ENCODE measurements at places on chromosomes 1 and 21.

DNA sequence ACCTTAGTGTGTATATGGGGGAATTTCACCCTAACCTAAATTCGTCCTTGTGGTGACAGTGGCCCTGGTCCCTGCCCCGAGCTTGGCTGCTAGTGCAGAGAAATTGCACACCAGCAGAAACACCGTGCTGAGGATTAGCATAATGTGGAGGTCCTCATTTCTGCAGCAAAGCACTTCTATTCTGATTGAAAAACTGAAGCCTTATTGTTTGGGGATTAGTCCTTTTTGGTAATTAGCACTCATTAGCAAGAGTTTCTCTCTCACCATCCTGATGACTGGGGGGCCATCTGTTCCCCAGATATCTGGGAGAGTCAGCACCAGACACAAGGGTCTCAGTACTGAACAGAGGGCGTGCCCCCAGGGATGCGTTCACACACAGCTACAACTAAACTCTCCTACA is 55.2 kb downstream of the AJAP1 start:
- no peak for DNase-seq

DNA sequence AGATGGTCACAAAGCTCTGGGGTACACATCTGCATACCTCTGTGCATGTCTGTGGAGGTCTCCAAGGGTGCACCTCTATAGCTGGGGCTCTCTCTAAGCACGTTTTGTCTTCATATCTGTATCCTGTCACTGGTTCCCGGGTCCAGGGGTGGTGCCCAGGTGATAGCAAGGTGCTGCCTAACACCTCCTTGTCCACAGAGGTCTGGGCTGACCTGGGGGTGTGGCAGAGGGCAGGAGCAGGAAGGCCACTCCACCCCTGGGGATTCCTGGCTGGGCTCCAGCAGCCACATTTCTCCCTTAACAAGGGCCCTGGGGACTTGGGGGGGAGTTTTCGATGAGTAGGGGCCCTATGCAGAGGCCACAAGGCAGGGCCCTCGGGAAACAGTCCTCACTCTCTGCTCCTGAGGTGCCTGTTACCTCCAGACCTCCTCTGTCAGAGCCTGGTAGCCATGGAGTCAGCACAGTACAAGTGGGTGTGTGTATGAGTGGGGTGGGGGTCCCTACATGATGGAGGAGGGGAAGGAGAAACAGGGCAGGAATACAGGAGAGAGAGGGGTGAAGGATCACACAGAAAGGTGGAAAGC is 7.0 kb upstream of the CDCP2 start:
- no peak for DNase-seq

GRCh38 chr1:222606757-222607156 is 11.1 kb upstream of the MIA3 start:
- no peak for DNase-seq

DNA sequence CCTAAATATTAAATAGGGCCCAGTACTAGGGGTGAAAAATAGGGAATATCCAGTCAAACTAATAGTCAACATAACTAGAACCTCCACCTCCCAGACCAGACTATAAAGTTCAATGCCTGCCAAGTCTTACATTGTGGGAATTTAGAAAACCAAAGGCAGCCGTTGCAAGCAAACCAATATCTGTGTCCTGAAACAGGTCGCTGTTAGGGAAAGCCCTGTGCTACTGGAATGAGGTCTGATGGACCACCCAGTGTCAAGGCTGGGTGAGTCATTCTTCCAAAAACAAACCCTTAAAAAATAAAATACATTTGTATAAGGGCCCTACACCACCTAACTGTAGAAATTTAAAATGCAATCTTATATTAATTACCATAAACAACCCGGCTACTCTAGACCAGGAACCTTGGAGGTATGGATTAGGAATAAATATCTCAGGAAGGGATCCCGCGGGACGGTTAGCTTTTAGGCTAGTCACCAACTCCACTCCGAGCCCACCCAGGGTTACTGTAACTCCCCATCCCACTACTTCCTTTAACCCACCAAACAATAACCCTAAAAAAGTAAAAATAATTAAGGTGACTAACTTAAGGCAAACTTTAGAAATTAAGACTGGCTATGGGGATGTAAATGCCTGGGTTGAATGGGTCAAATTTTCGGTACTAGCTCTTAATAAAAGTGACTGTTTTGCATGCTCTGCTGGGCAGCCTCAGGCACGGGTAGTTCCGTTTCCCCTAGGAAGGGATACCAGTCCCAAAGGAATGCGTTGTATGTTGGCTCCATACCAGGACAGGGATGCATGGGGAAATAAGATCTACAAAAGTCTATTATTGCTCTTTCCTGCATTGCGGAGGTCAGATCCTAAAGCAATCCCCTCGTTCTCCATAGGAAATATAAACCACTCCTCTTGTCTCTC is 65.4 kb upstream of the TLR5 start:
- DNase-seq, result no peak

- no peak for DNase-seq
These were observed 41.0 kb upstream of the LIN9 start for GRCh38 chr1:226349801-226350518.

GRCh38 chr1:226608699-226609505 is 60.3 kb downstream of the STUM start:
- peak; percentile 72 for DNase-seq

DNA sequence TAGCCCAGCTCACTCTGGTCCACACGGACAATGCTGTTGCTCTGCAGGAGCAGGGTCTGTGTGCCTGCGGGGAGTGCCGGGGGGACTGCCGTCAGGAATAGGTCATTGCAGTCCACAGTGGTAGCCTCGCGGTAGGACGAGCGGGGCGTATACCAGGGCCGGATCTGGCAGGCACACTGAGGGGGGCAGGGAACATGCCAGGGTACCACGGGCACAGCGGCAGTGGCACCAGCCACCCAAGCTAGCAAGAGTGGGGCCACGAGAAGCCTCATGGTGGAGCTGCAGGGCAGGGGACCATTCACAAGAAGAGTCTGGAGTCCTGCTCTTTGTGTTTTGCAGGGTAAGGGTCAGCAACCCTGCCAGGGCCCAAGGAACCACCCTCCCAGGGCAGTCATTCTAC is 65.8 kb downstream of the LRRN2 start:
- no peak for DNase-seq

GRCh38 chr1:175390081-175390481 is 197.5 kb upstream of the KIAA0040 start:
- no peak for DNase-seq

DNA sequence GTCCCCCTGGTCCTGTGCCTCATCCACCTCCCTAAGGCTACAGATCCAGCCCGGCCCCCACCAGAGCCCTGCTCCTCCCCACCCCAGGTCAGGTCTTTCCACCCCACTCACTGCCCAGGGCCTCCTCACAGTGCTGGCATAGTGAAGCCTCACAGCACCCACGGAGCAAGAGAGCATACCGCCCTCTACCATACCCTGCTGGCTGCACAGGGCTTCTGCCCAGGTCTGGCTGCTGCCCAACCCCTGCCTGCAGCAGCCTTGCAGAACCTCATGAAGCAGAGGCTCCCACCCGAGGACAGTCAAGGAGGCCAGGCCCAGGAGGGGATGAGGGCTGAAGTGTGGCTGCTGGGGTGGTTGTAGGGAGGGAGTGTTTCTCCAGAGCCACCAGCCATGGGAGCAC is 19.7 kb upstream of the ARF1 start:
- DNase-seq, result peak; percentile 39

DNA sequence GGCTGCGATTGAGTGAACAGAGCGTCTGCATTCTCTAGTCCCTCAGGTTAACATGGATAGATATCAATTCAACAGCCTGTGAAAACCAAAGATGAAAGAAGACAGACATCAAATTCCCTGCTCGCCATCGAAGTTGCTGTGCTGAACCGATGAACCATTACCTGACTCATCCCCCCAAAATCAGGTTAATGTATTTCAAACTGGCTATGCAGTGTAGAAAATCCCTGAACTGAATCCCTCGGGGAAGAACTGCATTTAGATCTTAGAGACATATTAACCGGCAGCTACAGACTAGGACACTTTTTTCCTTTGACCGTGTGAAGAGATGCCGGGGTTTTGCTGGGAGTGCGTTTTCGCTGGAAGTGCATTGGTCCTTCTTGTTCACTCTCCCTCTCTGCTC is 213.2 kb upstream of the KIAA0040 start:
- DNase-seq, result no peak

GRCh38 chr1:159927211-159927848 is 2.0 kb upstream of the TAGLN2 start:
- no peak for DNase-seq

GRCh38 chr1:174875306-174875705 is 124.4 kb upstream of the CACYBP start:
- DNase-seq, result no peak

- DNase-seq, result no peak
These were observed 65.4 kb upstream of the PODN start for GRCh38 chr1:52996653-52997052.

- DNase-seq, result no peak
These were observed 123.8 kb downstream of the PRDM16 start for GRCh38 chr1:3192825-3193224.

DNA sequence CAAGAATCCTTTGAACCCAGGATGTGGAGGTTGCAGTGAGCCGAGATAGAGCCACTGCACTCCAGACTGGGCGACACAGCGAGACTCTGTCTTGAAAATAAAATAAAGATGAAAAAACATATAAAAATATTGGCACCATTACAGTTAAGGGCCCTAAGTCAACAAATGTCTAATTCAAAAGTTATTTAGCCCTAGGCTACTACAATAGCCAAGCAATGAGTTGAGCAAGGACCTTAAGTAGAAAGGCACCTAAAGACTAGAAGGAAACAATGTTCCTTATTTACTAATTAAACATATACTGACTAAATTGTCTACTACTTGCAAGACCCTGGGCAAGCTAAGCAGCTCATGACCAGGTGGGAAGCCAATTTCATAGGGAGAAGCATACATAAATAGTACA is 4.1 kb downstream of the PIK3R3 start:
- DNase-seq, result peak; percentile 21

DNA sequence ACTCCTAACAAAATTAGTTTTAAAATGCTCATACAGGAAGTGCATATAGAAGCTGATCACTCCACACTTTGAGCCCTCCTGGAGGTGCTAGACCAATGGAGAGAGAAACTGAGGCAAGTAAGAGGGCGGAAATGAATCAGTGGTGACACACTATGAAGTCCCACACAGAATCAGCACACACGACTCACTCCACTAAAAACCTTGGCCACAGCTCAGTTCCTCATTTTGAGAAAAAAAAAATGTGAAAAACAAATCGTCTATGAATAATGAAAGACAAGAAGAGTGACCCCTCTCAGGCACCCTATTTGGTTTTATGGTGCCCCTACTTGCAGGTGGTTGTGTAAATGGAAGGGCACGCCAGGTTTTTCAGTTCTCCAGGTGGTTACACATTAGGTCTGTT is 675.1 kb upstream of the BRINP3 start:
- no peak for DNase-seq

GRCh38 chr1:1206376-1206965 is at the start of gene TNFRSF18:
Gene TNFRSF18, minus strand, starts transcription at chr1:1206592. Its CDS starts 21 bp downstream, at chr1:1206571.
- DNase-seq, result no peak

DNA sequence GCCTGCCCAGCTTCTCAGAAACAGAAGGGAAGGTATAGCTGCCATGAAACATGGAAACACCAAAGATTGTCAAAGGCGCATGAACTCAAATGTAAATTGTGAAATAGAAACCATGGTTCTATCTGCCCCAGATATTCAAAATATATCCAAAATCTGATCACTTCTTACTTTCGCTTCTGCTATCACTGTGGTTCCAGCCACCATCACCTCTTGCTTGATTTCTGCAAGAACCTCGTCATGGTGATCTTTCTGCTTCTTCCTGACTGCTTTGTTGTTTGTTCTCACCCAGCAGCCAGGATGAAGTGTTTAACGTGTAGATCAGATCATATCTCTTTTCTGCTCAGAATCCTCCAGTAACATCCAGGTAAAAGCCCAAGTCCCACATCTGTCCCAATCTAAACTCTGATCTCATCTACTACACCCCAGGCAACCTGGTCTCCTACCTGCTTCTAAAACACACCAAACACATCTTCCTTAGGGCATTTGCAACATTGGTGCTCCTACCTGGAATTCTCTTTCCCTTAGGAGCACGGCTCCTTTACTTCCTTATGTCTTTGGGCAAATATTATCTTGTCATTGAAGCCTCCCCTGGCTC is 10.5 kb upstream of the LMO4 start:
- DNase-seq, result no peak

DNA sequence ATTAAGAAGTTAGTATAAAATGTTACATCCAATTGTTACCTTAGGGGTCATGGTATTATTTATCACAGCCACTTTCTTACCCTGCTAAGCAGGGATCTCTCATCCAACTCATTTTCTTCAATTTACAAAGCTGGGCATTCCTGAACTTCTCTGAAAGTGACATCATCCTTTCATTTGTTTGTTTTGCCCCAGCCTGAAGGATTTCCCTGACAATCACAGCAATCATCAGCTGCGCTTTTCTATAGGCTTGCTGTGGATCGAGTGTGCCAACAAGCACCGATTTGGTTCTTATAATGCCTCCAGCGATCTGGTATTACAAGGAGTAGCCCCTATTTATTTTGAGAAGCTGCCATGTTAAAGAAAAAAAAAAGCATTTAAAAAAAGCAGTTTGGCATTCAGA is 240.2 kb downstream of the USH2A start:
- DNase-seq, result no peak

- DNase-seq, result no peak
These were observed 2.3 kb downstream of the SLC37A1 start for GRCh38 chr21:42515708-42516502.

DNA sequence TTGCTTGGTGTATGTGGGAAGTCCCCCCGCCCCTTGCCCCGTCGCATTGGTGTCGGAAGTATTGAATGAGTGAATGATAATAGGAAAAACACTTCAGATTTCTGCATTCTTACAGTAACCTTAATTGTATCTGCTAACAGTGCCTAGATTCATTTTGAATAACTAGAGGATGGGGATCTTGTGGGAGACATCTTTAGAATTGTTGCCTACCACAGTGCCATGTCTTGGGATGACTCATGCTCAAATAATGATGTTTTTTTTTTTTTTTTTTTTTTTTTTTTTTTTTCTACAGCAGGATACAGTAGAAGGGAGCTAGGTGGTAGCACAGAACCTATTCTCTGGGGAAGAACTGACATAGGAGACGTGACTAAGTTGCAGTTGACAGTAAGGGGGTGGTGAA is 237.9 kb downstream of the USP25 start:
- no peak for DNase-seq

DNA sequence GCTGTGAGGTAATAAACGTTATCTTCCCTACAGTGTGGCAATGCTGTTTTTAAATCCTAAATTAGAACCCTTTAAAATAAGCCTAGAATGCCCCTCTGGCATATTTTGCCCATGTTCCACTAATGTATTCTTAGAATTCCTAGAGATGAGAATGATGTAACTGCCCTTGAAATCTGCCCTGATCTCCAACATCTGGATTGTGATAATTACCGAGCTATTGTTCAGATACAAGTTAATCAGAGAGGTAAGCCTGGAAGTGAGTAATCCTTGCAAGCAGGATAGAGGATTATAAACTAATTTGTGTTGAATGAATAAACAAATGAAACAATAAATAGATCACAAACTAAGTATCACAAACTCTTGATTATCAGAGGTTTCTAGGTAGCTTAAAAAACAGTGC is 107.8 kb upstream of the DMRTA2 start:
- DNase-seq, result no peak

All from A549 (cell line).